NCI-H2081 (cell line): ENCODE measurements at places on chromosomes 3 and 15.

GRCh38 chr3:47452453-47453215, 23.1 kb downstream of the SCAP start:
- no peak for DNase-seq

DNA sequence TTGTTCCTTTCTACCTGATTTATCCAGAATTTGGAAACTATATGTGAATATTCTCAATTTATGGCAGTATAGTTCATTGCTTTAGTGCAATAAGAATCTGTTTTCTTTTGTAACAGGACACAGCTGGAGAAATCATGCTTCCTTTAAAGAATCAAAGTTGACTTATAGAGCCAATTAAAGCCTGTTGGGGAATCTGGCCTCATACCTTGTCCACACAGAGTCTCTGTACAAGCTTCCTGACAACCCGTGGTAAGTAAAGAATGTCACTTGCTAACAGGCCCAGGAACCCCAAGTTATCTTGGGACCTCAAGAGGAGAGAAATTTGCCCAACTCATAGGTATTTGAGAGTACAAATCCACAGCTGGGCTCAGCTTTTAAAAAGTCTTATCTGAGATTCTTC, 10.2 kb downstream of the ZNF445 start:
- DNase-seq, result no peak

- no peak for DNase-seq
Measured at GRCh38 chr3:149571381-149571780, 86.4 kb downstream of the WWTR1 start.

- DNase-seq, result peak; percentile 51
Measured at GRCh38 chr15:80536716-80537115, 132.5 kb downstream of the ARNT2 start.

- DNase-seq, result no peak
Measured at GRCh38 chr3:18780959-18781358, 355.8 kb upstream of the SATB1 start.

- no peak for DNase-seq
Measured at GRCh38 chr3:86147119-86147518, 843.8 kb downstream of the VGLL3 start.

DNA sequence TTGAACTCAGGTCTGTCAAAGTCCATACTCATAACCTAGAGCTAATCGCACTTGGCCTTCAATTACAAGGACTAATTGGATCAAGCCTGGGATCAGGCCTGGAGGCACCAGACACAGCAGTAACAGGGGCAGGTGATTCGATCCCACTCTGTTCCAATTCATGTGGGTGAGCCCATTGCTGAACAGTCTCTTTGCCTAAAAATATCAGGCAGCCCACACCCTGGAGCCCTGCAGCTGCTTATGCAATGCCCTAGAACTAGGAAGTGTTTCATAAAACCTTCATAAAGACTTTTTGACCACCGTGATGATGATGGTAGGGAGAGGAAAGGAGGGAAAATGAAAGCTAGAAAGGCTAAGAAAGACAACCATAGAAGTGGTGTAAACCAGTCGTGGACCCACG, 47.8 kb upstream of the NEO1 start:
- DNase-seq, result no peak

DNA sequence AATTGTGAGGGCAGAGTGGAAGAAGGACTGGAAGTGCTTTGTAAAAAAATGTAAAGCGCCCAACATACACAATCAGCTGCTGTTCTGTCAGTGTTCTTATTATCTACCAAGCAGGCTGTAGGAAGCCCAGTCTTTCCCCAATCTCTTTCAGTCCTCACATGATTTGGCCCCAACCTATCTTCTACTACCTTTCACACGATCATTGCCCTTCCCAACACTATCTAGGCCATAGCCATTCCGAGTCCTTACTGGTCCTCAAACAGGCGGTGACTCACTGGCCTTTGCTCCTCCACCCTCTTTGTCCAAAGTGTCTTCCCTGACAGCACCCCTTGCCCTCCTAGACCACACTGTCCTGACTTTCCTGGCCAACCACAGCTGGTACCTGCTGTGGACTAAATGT, 861 bp upstream of the RFT1 start:
- no peak for DNase-seq

DNA sequence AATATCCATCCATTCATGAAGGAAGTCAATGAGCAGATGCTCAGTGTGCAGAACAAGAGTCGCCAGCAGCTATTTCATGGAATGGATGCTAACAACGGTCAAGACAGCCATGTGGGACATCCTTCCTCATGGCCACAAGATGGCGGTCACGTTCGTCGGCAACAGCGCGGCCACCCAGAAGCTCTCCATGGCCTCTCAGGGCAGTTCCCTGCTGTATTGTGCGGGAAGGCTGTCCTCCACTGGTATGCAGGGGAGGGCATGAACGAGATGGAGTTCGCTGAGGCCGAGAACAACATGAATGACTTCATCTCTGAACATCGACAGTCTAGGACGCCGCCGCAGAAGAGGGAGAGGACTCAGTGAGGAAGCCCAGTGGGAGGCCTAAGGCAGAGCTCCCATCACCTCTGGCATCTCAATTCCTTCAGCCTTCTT, 208.3 kb downstream of the TJP1 start:
- peak; percentile 56 for DNase-seq

DNA sequence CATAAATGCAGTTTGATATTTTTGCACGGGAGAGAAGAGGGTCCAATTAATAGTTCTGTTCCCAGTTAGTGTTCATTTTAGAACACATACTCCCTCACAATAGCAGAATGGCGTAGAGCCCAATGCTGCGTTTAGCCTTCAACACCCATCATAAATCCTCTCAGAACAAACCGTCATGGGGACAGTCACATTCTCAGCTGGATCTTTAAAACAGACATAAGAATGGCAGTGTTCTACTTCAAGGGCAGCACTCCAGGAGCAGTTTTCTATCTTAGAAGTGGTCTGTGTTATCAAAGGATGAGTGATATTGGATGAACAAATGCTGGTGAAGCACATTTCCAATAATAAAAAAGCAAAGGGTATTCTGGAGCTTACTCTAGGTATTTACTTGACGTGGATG, 230.5 kb downstream of the PDZRN3 start:
- DNase-seq, result no peak

DNA sequence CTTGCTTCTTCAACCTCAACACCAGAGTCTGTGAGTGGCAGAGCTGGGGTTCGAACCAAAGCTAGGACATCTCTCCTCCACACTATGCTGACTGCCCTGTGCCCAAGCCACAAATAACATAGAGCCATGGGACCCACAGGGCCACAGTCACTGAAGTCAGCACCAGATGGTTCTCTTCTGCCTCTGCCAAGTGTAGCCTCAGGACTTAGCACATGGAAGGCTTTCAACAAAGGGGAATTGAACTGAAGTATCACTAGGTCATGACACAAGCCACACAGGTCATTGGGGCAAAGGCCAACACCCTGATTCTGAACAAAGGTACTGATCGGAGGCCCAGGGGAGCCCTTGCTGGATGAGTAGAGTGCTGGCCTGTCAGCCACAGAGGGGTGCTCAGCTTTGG, 83.6 kb downstream of the BDH1 start:
- DNase-seq, result no peak

DNA sequence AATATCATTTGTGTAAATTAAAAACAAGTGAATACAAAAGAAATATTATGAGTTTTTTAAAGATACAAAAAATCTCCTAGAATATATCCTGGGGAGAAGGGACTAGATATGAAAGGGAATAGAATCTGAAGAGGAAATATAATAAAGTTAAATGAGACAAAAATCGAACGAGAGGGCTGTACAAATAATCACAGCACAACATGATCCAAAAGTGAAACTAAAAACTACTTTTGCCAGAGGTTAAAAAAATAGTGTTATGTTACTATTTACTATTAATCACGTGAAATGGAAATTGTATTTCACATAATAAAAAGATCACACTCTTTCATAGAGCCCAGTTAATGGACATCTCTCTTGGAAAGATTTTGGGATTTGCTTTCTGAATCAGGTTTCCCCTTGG, 28.6 kb downstream of the CGGBP1 start:
- DNase-seq, result no peak

DNA sequence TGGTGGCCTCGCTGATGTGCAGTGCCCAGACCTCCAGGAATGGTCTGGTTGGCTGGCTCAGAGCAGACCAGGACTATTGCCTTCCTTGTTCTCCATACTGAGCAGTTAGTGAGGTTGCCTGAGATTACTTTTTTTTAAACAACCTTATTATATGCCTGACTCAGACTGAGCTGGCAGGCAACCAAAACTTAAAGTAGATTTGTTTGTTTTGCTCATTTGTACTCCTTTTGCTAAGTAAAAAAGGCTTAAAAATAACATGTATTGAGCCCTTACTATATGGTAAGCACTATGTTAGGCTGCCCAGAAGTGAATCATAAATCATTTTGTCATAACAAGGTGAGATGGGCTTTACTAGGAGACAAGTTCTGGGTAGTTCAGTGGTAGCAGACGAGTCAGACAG, 92.4 kb downstream of the GHSR start:
- no peak for DNase-seq

DNA sequence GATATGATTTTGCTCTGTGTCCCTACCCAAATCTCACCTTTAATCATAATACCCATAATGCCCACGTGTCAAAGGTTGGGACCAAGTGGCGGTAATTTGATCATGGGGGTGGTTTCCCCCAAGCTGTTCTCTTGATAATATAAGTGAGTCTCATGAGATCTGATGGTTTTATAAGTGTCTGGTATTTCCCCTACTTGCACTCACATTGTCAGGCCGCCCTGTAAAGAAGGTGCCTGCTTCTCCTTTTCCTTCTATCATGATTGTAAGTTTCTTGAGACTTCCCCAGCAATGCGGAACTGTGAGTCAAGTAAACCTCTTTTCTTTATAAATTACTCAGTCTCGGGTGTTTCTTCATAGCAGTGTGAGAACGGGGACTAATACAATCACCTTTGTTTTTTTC, 279.8 kb downstream of the ARPP21 start:
- no peak for DNase-seq

- DNase-seq, result no peak
Measured at GRCh38 chr15:89132611-89133507, 44.6 kb downstream of the ABHD2 start.

DNA sequence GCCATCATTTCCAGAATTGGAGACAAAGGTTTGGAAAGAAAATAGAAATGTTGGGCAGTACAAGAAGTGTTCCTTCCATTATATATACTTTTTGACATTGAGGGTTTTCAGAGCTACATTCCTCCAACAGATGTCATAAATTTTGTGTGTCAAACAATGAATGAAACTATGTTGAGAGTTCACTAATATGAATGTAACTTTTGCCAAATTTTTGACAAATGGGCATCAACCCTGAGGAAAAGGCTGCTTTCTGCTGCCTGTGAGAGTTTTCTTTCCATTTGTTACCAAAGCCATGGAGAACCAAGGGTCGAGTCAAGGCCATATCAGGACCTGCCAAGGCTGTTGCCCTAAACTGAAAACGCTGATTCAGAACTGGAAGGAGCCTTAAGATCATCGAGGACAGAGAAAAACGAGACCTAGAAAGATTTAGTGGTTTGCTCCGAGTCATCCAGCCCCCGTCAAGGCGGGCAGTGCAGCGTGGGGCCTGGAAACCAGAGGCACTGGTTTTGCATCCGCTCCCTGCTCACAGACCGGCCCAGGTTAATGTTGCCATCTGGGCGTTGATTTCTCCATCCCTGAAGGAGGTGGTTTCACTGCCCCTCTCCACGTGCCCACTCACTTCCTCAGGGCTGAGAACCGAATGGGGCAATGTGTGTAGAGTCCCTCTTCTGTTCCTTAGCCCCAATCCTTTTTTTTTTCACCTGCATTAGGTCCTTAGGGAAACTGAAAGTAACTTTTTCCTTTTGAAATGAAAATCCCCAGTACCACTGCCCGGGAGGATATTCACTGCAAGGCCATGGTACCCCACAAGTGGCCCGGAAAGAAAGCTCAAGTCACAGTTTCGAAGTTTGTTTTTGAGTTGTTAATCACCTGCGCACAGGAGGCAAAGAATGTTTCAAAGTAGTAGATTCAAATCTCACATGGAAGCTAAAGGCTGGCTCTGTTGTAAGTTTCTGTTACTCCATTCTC, 32.8 kb downstream of the TPM1 start:
- no peak for DNase-seq

DNA sequence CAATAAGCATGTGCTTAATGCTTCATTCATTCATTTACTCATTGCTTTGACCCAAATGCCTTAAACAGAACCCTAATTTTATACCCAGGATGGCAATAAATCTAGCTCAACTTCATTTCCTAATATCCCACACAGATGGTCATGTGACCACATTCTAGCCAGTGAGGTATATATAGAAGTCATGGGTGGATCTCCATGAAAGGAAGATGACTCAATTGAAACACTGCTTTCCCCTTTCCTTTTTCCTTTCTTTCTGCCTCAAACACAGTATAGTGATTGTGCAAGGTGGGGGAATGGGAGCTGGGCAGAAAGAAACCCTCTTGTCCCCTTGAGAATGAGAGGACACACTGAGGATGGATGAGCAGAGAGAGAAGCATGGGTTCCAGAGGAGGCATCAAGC, 183.5 kb upstream of the PRICKLE2 start:
- DNase-seq, result no peak

DNA sequence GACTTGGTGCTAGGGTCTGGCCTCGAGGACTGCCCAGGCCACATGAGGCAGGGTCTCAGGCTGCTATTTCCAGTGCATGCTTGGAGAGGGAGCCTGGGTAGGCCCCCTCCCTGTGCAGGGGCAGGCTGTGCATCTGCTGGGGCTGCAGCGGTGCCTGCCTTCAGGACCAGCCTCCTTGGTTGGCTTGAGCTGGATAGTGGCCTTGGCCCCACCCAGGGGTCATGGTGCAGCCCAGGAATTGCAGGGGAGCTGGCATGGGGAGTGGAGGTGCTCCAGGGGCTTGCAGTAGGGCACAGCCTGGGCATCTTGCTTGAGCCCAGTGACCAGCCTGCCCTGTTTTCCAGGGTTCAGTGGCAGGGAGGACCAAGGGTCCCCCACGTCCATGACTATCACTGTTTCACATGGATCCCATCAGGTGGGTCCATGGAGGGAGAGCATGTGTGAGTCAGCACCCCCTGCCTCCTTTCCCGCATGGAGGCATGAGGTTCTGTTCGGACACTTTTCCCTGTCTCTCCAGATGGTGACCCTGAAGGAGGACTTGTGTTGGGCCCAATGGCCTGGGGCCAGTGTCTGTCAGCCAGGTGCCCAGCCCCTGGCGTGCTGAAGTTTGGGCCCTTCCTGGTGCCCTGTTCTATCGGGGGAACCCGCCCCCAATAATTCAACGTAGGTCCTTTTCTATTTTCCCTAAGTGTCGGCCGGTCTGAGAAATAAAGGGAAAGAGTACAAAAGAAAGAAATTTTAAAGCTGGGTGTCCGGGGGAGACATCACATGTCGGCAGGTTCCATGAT, 218.6 kb downstream of the SNRPN start:
- no peak for DNase-seq

- no peak for DNase-seq
Measured at GRCh38 chr3:39641274-39641673, 168.1 kb upstream of the MYRIP start.

- DNase-seq, result no peak
Measured at GRCh38 chr3:13064964-13065363, 8.3 kb downstream of the IQSEC1 start.
